ENCODE measurements at places on chromosomes 1 and 21.

GRCh38 chr1:36161641-36162531, 5.9 kb downstream of the MAP7D1 start:
- DNase-seq, result peak; percentile 65

GRCh38 chr1:1260843-1261560, 12.7 kb downstream of the UBE2J2 start:
- DNase-seq, result no peak

GRCh38 chr21:29523646-29524045, 224.9 kb downstream of the BACH1 start:
- DNase-seq, result no peak

- no peak for DNase-seq
Measured at GRCh38 chr1:30397576-30397975, 325.8 kb downstream of the MATN1 start.

GRCh38 chr1:112954945-112955772, 837 bp downstream of the SLC16A1 start:
- peak; percentile 37 for DNase-seq

DNA sequence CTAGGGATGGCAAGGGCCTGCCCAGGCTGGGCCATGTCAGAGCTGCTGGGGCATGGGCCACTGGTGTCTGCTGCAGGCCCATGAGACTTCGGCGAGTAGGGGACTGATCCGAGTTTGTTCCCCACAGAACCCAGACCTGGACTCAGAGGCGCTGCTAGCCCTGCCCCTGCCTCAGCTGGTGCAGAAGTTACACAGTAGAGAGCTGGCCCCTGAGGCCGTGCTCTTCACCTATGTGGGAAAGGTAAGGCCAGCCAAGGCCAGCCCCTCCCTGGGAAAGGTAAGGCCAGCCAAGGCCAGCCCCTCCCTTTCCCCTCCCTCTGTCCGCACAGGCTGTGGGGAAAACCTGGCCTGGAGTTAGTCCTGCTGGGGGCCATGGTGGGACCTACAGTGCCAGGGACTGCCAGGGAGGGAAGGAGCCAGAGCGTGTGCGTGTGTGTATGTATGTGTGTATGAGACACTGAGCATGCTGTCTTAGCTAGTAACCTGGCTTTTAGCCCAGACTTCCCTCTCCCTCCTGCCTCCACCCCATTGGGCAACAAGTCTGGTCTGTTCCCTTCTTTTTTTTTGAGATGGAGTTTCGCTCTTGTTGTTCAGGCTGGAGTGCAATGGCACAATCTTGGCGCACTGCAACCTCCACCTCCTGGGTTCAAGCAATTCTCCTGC, 8.0 kb downstream of the FAAH start:
- DNase-seq, result peak; percentile 33

Data from CD4-positive, alpha-beta T cell treated with Interferon gamma for 1 hour (primary cell).